ENCODE measurements at places on chromosomes 2 and 18. TPM values are rescaled to one million over a fixed set of nuclear protein-coding genes. Genes with fewer than 3 reads are reported as not detected.

GRCh38 chr18:4267641-4268040 is 187.5 kb downstream of the DLGAP1 start:
- no peak for DNase-seq

DNA sequence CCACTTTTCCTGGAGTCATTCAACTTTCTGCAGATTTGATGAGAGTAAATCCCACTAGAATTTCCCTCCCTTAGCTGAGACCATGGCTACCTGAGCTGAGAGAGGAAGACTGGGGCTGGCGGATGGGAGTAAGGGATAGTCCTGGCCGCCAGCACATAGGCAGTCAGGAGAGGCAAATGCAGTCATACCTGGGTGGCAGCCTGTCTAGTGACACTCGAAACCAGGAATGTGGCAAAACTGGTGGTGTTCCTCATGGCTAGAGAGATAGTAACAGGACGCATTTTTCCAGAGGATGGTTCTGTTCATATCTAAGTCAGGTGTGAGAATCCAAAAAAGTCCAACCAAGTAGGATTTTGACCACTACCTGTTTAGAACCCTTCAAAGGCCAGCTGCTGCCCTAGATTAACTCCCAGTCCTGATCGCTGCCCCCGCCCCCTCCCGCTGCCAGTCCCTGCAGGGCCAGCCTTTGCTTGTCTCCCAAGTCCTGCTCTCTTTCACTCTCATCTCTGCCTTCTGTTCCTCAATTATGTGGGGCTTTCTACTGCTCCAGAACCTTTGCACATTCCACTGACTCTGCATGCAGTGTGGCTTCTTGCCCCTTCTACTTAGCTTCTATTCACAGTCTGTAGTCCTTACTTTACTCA is 17.4 kb upstream of the SCG2 start:
- no peak for DNase-seq

The SIX3 gene
- total RNA-seq: not detected

The CD302 gene
- 0.88 TPM for total RNA-seq

The SNED1 gene
- 3.7 TPM for total RNA-seq

DNA sequence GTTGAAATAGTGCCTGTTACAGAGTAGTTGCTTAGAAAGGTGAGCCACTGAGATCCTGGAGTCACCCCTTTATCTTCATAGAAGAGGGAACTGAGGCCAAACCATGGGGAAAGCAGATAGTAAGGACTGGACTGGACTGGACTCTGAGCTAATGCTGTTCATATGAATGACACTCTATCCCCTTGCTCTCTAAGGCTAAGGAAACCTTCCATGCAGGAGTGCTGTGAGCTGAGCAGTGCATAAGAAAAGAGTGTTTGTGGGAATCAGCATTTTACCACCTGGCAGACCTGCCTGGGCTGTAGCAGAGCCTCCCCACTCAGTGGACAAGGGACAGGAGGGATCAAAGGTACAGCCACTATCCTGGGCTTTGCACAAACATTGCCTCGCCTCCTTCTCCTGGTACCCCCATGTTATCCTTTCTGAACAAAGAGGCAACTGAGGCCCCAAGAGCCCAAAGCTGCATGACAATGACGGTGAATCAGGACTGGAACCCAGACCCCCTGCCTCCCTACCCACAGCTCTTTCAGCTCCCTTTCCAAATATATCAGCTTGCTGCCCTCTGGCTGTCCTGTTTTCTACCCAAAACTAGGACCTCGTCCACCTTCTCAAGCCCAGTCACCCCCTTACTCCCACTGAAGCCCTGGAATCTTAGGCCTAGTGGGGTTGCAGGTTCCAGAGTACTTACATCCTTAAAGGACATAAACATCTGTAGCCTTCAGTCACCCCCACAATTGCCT is 227.9 kb downstream of the ZBTB7C start:
- no peak for DNase-seq

The TANC1 gene
- total RNA-seq: 46.6 TPM

DNA sequence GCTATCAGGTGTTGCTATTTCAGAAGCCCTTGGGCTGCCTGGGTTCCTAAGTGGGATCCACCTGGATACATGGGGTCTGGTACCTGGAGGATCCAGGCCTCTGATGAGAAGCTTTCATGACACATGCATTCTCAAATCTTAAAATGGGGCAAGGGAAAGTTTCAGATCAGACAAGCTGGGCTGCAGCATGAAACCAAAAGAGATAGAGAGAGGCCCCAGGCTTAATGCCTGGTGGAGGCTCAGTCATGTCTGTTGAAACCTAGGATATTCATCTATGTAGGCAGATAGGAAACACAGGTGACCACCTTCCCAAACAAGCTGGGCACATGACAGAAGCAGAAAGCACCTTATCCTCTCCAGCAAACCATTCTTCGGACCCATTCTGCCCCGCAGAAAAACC is 18.8 kb upstream of the PLB1 start:
- no peak for DNase-seq

DNA sequence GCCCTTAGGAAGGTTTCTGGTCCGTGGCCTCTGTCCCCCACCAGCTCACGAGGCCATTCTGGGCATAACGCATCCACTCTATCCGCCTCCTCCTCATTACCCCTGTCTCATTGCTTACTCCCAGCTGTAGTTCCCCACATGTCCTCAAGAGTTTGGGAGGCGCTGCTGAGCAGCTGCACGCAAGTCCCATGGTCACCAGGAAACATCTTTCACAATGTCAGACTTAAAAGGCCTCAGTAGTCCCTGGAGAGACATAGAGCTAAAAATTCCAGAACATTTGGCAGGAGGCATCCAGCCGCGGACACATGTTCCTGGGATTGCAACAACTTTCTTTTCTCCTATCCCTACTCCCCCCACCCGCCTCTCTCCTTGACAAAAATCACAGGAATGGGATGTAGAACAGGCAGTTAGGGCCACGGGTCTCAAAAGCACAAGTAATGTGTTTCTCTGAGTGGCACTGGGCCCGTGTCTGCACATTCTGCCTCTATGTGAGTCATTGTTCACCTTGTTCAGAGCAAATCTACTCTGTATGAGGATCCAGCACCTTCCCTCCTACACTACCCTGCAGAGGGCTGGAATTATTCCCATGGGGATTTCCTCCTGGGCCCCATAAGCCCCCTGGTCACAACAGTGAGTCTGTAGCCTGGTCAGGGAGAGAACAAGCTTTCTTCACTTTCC is 8.1 kb downstream of the LBH start:
- DNase-seq: no peak

- DNase-seq: peak; percentile 53
Measured at GRCh38 chr18:10563886-10564285, 38.1 kb downstream of the NAPG start.

The SERPINB7 gene
- total RNA-seq: 13.5 TPM

DNA sequence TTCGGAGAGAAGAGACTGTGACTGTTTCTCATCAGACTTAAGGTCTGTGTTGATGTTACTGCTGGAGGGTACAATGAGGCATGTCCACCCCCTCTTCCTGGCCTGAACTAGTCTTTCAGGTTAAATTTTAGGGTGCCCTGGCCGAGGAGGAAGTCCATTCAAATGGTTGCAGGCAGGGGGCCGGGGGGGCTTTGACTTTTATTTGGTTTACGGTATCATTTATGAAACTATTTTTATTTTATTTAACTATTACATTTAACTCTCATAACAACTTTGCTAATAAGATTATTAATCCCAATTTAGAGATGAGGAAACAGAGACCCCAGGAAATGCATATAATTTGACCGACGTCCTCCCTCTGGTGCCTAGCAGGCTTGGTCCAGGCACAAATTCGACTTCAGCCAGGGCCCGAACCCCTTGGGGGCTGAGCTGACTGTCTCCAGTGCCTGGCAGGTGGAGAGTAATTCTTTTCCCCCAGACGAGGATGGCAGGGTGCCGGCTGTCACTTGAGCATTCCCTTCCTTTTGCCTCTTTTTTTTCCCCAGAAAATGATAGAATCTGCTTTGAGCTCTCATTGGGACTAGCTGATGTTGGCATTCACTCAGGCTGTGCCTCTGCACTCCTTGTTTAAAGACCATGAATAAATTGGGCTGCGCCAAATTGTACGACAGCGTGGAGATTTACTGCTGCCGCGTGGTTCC is 255.3 kb upstream of the SALL3 start:
- no peak for DNase-seq

DNA sequence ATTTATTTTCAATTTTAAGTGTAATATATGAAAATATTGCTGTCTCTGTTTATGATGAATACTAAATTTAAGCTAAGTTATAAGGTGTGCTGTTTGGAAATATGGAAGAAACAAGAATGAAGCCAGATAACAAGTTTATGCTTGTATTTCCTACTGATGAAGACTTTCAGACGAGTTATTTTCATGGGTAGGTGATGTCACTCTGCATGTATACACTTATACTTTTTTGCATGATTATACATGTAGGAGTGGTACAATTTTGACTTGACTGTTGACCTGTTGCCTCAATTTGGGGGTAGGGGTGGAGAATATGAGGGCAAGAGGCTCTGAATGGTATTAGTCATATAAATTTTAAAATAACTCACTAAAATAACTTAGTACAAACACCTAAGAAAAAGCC is 133.7 kb downstream of the HAUS1 start:
- DNase-seq: peak; percentile 67

DNA sequence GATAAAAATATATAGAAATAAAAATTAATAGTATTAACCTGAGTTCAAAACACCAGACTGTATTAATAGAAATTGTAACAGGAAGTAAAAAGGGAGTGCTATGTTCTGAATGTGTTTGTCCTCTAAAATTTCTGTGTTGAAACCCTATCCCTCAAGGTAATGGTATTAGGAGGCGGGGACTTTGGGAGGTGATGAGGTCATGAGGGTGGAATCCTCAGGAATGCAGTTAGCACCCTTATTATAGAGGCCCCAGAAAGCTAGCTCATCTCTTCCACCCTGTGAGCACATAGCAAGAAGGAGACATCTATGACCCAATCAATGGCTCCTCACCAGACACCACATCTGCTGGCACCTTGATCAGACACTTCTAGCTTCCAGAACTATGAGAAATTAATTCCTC is 124.5 kb downstream of the CMPK2 start:
- DNase-seq: no peak

The SERPINB10 gene
- not detected for total RNA-seq
